Sigmoid colon (tissue), 7 donors: ENCODE measurements at places on chromosomes 4 and X. TPM values are rescaled to one million over a fixed set of nuclear protein-coding genes. Genes with fewer than 3 reads are reported as not detected.

The SLC7A11 gene
- total RNA-seq: under 0.01 TPM

The S100G gene
- total RNA-seq: not detected

The PTCHD1 gene
- total RNA-seq: 22.5 TPM

DNA sequence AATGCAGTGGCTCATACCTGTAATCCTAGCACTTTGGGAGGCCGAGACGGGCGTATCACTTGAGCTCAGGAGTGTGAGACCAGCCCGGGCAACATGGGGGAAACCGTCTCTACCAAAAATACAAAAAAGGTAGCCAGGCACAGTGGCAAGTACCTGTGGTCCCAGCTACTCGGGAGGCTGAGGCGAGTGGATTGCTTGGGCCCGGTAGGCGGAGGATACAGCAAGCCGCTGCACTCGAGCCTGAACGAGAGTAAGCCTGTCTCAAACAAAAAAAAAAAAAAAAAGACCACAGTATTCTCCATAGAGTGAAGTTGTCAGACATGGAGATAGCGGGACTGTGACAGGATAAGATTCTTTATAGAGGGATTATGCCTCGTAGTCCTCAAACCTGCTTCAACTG, 76.1 kb upstream of the SH3RF1 start:
- no peak for DNase-seq

DNA sequence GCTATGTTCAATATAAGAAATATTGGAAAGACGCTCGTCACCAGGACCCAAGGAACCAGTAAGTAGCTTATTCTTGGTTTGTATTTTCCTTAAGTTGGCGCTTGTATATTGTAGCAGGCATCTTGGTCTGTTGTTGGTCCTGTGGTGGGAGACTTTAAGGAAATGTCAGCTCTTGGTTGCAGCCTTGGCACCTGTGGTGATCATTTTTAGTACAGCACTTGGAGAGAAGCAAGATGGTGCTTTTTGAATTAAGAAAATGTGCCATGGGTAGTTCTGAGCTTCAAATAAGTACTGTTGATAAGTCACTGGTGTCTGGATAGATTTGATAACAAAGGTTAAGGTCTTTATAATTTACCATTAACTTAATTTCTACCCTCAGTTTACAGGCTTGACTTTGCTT, 1.1 kb downstream of the RPS3A start:
- DNase-seq: no peak

GRCh38 chr4:94412658-94413038, 39.1 kb upstream of the PDLIM5 start:
- DNase-seq: no peak

GRCh38 chrX:87392369-87392768, 125.2 kb upstream of the KLHL4 start:
- DNase-seq: no peak

DNA sequence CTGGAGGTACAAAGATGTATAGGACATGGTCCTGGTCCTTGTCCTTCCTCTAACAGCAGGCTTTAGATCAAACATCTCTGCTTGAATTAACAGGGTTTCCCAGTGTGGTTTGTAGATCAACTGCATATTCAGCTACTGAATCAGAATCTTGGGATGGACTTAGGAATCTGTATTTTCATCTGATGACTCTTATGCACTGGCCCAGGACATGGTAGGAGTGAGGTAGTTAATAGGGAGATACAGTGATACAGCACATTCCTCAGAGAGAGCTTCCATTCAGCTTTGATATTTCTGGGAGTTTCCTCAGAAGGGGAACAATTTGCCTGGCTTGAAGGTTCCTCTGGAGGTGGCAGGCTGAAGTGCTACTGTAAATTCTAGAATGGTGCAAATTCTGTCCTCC, 203.1 kb downstream of the LARP7 start:
- DNase-seq: no peak

DNA sequence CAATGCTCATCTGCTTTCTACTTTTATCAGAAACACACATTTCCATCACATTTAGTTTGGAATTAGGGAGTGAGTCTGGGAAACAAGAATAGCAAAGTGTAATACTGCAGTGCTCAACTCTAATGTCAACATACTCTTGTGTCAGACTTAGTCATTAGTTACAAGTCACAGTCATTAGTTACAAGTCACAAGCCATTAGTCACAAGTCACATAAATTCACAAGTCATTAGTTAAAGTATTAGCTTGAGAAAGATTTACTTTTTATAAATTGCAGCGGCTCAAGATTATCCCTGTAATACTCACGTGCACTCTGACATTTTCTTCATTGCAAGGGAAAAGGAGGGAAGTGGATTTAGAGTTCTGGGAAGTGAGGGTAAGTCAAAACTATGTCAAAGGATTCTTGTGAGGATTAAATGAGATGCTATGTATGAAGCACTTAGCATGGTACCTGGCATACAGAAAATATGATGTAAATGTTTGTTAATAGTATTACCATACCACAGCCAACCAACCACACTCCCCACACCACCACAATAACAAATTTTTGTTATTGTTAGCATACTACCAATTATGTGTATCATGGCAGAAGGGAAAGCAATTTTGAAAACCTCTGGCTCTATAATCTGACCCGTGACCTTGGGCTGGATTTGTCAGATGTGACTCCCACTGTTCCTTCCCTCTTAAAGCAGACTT, 116.6 kb downstream of the ARHGAP24 start:
- DNase-seq: no peak

- no peak for DNase-seq
Measured at GRCh38 chr4:11426731-11427120, 2.0 kb downstream of the HS3ST1 start.
